ENCODE measurements at places on chromosomes 7 and 10.

- DNase-seq = no peak
Observed at GRCh38 chr10:120402147-120402766, 54.8 kb upstream of the PLPP4 start.

DNA sequence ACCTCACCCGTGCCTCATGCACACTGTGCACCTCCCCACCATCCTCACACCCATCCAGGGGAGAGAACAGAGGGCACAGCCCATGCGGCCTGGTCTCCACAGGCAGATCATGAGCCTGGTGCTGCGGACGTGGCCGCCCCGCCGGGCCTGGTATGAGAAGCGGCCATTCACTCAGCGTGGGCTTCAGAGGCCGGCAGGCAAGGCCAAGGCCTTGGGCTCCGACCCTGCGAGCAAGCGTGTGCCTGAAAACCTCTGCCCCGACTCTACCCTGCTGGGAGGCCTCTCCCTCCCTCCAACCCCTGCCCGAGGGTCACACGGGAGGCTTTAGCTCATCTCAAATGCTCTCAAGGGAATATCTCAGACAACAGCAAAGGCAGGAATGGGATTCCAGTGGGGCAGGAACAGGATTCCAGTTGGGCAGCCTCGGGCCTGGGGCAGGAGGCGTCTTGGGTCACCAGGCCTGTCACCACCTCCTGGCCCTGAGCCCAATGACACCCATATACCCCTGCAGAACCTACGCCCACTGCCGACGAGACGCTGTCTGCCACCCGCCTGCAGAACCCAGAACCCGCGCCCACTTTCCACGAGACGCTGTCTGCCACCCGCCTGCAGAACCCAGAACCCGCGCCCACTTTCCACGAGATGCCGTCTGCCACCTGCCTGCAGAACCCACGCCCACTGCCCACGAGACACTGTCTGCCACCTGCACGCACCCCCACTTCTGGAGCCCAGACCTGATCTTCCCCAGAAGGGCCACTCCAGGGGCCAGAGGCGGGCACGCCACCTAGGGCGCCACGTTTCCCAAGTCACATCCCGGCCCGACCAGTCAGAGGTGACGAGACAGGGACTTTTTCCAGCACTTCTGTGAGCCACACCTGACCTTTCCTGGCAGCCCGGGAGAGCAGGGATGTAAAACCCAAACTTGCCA is 38.9 kb downstream of the ADAP1 start:
- no peak for DNase-seq

DNA sequence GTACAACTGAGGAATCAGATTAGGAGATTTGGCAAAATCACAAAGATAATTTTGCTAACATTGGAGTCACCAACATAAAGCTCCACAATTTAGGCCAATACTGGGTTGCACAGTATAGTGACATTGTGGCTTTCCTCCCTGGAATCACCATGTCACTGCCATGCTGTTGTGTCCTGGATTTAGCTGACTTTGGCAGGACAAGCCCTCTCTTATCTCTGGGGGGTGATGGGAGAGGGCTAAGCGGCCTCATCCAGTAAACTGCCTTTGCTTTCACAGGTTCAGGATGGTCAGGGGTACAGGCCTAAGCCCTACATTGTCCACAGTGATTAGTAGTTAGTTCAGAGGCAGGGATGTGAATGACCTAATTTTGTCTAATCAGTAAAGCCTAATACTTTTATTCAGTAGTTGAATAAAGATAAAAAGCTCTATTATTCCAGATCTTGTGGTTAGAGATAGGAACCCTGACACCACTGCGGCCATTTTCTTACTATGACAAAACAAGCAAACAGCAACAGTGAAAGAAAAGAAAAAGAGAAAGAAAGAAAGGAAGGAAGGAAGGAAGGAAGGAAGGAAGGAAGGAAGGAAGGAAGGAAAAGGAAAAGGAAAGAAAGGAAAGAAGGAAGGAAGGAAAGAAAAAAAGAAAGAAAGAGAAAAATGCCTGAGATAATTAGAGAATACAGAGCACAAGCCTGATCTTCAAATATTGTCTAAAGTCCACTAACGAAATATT is 140.1 kb downstream of the ETV1 start:
- no peak for DNase-seq

DNA sequence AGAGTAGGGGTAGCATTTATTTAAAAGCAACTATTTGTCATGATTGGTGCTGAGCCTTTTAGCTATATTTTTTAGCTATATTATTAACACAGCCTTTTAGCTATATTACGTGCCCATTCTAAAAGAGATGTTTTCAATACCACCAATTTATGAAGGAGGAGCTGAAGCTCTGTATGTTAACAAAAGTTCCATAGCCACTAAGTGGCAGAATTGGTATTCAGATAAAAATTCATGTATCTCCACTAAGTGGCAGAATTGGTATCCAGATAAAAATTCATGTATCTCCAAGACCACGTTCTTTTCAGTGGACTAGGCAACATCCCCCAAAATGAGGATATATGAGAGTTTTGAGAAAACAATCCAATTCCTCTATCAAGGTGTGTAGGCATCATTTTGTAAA is 268.6 kb downstream of the HGF start:
- DNase-seq = no peak

DNA sequence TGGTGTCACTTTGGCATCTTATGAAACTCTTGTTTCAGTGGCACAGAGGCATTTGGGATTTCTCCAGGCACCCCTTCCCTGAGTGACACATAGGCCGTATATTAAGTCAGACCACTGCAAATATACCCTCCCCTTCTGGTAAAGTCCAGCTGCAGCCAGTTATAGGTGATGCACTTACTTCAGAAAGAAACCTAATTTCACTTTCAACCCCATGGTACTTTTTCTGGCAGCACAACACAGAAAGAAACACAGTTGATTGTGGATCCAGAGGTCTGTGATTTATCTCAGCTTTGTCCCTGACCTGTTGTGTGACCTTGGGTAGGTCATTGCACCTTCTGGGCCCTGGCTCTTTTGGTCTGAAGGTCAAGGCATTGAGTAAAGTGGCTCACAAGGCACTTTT is 173.2 kb downstream of the BUB3 start:
- no peak for DNase-seq

Measured in stimulated activated CD4-positive, alpha-beta T cell treated with anti-CD3 and anti-CD28 coated beads, TNF-alpha, amount 100 ng/mL, for 24 hours (primary cell).